ENCODE measurements at places on chromosomes 2 and 18.

- no peak for DNase-seq
Observed at GRCh38 chr2:27572439-27572838, 10.4 kb upstream of the ZNF512 start.

DNA sequence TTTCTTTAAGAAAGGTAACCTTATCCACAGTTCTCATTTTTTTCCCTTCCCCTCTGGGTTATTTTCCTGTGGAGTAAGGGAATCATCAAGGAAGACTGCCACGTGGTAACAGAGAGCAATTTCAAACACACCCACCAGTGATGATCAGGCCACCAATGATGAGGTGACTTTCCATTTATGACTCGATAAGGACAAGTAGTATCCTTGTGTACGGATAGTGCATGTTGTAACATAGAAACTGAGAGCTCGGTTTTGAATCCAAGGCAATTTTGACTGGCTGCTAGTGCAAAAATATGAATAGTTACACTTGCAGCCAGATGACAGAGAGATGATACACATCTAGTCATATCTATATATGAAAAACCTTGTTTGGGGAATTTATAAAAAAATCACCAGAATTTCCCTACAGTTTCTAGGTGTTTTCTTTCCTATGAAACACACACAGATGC lies 143.6 kb upstream of the TCF4 start:
- no peak for DNase-seq

- no peak for DNase-seq
Observed at GRCh38 chr2:30758191-30758651, 49.0 kb downstream of the CAPN13 start.

- no peak for DNase-seq
Observed at GRCh38 chr2:101329026-101329425, 20.5 kb upstream of the RNF149 start.

DNA sequence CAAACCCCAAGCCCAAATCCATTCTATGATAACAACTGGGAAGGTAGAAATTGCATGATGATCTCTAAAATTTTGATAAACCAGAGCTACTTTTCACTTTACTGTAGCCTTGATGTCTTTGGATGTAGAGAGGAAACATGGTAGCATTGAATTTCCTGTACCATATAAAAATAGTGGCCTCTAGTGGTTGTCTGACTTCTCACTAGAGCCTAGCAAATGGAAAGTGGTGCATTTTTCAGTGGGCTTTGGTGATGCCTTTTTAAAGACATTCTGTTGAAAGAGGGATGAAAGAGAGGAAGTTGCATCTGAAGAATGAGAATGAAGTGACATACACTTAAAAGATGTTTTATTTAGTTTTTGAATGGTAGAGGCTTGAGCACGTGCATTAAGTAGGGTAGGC lies 662.2 kb downstream of the XIRP2 start:
- DNase-seq, result no peak

GRCh38 chr2:47336259-47337238 lies 66.4 kb upstream of the MSH2 start:
- no peak for DNase-seq

DNA sequence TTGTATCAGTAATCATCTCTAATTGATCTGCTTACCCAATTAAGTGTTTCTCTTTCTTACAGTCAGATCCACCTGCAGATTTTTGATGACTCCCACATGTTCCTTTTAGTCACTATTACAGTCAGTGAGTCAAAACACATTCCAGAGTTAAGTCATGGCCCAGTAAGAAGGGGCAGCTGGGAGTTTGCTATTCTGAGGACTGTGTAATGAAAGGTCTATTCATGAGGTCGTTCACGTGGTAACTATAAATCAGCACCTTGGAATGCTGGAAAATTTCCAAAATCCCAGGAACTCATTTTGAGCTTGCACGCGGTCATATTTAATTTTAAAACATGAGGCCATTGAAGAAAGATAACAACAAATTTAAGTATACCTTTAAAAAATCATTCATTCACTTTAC lies 252.5 kb downstream of the XIRP2 start:
- DNase-seq, result no peak
